RWPE1 (cell line): ENCODE measurements at places on chromosomes 6 and 20.

DNA sequence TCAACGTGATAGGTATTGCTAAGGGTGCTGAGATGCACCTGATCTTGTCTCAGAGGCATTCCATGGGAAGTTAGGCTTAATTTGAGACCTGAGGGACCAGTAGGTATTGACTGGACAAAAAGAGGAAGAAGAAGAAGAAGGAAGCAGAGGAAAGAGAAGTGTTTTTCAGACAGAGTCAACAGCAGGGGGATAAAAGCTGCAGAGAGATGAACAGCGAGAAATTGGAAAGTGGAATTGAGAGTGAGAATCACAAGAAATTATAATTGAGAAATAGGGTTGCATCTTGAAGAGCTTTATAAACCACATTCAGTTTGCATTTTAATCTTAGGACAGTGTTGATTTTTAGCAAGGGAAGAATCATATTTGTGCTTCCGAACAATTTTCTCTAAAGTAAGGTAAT is 254.0 kb downstream of the CD83 start:
- DNase-seq: no peak

- DNase-seq: no peak
Measured at GRCh38 chr6:111775145-111775922, 97.9 kb downstream of the FYN start.

DNA sequence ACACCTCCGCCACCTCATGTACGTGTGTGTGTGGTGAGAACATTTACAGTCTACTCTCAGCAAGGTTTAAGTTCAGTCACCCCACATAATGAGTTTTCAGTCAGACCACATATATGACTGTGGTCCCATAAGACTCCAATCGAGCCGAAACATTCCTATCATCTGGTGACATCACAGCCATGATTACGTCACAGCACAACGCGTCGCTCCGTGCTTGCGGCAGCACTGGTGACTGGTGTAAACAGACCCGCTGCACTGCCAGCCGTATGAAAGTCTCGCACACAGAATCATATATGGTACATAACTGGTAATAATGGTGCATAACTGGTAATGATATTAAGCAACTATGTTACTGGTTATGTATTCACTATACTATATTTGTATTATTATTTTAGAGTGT is 150.7 kb downstream of the DLL1 start:
- no peak for DNase-seq

- peak; percentile 64 for DNase-seq
Measured at GRCh38 chr20:33653900-33654596, 8.1 kb upstream of the C20orf144 start.

- no peak for DNase-seq
Measured at GRCh38 chr6:126054258-126054702, 67.9 kb downstream of the TRMT11 start.

GRCh38 chr20:44208770-44209169 is 1.8 kb downstream of the OSER1 start:
- no peak for DNase-seq

- DNase-seq: peak; percentile 39
Measured at GRCh38 chr6:100366419-100366818, 98.3 kb downstream of the SIM1 start.

DNA sequence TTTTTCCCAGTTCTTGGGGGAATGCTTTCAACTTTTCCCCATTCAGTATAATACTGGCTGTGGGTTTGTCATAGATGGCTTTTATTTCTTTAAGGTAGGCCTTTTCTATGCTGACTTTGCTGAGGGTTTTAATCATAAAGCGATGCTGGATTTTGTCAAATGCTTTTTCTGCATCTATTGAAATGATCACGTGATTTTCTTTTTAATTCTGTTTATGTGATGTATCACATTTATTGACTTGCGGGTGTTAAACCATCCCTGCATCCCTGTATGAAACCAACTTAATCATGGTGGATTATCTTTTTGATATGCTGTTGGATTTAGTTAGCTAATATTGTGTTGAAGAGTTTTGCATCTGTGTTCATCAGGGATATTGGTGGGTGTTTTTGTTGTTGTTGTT is 65.6 kb downstream of the ERMARD start:
- DNase-seq: no peak

GRCh38 chr6:151610326-151610725 is 116.5 kb downstream of the CCDC170 start:
- DNase-seq: no peak

GRCh38 chr20:50196248-50196647 is 5.6 kb downstream of the CEBPB start:
- no peak for DNase-seq

GRCh38 chr6:43718387-43719105 is 31.0 kb upstream of the MRPS18A start:
- DNase-seq: no peak

DNA sequence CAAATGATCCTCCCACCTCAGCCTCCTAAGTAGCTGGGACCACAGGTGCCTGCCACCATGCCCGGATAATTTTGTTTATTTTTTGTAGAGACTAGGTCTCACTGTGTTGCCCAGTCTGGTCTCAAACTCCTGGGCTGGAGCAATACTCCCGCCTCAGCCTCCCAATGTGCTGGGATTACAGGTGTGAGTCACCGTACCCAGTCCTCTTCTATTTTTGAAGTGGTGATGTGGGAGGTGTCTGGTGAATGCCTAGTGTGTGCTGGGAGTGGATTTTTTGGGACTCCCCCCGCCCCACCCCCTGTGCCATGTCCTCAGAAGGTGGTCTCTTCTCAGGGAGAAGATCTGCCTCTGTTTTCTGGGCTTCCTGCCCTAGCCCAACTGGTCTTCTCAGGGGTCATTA is 47.9 kb upstream of the CLDN20 start:
- no peak for DNase-seq

DNA sequence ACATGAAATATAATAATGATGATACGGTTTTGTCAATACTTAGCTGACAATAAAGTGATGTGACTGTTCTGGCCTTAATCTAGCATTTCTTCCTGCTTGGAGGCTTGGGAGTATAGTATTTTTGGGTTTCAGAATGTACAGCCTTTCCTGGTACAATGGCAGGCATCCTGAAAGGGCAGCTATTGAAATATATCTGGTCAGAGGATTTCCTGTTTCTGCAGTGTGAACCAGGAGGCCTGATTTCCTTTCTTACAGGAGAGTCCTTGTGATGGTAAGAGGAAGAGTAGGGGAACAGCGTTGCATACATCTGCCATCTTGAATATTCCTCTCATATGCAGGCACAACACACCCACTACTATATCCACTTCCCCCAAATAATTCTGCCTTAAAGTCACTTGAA is 93.7 kb downstream of the MYO6 start:
- DNase-seq: no peak

- DNase-seq: no peak
Measured at GRCh38 chr6:41347378-41348050, 12.1 kb downstream of the NCR2 start.

GRCh38 chr6:5851261-5851757 is 155.4 kb downstream of the NRN1 start:
- peak; percentile 39 for DNase-seq
